ENCODE measurements at places on chromosomes 5 and 9.

DNA sequence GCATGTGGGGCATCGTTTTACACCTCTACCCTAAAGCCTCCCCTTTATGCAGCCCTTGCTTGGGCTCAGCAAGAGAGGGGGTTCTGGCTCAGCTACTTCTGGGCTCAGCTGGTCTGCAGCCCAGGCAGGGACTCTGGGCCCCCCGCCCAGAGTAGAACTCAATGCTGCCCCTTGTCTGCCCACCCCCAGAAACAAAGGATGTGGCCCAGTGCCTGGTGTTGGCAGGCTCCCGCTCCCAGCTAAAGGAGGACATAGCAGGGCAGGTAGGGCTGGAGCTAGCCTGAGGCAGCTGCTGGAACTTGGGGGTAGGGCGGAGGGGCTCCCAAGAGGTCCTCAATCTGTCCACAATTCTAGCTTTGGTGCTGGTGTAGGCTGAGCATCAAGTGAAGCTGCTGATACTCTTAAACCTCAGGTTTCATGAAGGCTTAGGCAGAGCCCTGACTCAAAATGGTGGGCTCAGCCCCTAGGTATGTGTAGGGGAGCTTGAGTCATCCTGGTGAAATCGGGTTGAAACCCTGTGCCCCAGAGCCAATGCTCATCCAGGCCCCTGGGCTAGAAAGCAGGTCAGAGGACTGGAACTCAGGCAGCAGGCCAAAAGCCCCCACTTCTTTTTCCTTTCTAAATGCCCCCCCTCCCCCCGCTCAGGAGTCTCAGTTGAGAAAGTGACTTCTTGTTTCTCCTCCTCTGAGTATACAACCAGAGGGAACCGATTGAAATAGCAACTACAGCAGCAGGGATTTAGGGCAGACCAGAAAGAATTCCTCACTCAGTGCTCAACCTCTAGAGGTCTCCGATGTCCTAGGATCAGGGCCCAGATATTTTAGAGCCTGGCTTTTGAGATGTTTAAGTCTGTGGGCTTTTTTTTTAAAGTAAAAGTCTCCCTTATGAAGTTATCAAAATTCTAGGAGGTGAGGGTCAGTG is 11.4 kb downstream of the PSD2 start:
- DNase-seq, result no peak

DNA sequence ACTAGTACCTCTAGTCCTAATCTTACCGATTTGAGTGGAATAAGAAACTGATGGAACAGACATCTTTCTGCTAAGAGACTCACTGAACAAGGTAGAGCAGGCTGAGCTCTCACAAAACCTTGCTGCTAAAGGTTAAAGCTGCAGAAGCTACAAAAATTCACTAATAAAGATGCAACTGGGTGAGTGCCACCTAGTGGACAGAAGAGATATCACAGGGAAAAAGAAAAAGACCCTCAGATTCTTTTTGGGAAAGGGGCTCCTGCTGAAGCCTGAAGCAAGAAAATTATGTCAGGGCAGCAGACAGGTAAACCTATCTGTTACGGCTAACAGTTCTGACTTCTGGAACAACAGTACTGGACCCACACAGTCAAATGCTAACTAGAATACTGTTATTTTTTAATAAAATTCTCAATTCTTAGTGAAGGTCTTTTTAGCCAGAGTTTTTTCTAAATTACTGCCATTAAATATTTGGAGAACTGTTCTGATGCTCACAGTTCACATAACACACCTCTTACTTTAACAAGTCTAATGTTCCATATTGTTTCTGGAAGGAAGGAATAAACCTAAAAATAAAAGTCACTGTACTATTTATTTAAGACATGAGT is 51.2 kb downstream of the DIAPH1 start:
- peak; percentile 39 for DNase-seq

- peak; percentile 8 for DNase-seq
Observed at GRCh38 chr5:9288234-9288633, 257.6 kb downstream of the SEMA5A start.

DNA sequence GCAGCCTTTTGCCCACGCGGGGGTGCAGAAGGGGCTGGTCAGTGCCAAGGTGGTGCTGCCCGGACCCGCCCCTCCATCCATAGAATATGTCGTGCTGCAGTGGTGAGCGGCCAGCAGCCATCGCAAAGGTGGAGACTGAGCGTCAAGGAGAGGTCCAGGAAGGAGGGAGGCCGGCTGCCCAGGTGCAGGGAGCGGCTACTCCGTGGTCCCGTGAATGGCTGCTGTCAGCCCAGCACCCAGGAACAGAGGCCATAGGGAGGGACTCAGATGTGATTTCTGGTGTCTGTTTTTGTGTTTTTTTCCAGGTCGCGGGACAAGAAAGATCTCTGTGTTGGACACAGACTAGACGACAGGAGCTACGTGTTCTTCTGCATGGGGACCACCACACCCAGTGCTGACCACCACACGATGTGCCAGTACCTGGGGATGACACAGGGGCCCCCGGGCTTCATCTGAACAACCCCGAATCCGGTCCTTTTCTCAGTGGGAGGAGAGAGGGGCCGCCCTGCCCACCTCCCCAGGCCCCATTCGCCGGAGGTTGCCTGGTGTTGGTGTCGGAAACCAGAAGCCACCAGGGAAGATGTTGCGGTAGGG is 29.0 kb downstream of the PAEP start:
- DNase-seq, result no peak

GRCh38 chr5:140574165-140574564 is 9.5 kb downstream of the SLC35A4 start:
- no peak for DNase-seq

DNA sequence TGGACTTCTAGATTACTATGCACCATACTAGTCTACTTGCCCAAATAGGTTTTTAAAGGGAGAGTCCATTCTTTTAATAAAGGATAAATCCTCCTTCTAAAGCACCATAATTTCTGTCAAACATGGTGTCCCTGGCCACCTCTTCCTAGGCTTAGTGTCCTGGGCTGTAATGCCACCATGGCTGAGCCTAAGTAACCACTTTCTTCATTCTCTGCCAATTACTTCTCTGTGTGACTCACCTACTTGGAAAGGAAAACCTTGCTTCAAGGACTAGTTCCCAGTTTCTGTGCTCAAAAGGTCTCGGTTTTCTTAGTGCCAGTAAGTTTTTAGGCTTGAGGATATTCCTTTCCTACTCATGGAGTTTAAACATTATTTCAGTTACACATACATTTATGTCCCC is 273.4 kb downstream of the DENND1A start:
- no peak for DNase-seq

- no peak for DNase-seq
Observed at GRCh38 chr5:7329141-7329540, 66.8 kb upstream of the ADCY2 start.
